Activated CD8-positive, alpha-beta T cell treated with anti-CD3 and anti-CD28 coated beads for 36 hours (primary cell): ENCODE measurements at places on chromosomes 4 and X.

- peaks cover 39% of the 10 kb centered on the region for H3K4me1 ChIP-seq
- no peak for DNase-seq
- H3K36me3 ChIP-seq, result peaks cover 34% of the 10 kb centered on the region
- H3K27ac ChIP-seq, result no peak overlapping the region
Measured at GRCh38 chr4:165288226-165288625, 39.2 kb upstream of the MSMO1 start.

GRCh38 chr4:121096191-121096590, 23.9 kb upstream of the NDNF start:
- no peak overlapping the region for H3K27ac ChIP-seq
- H3K27me3 ChIP-seq, result no peaks in the 10 kb centered on the region
- no peak for DNase-seq
- H3K36me3 ChIP-seq, result no peaks in the 10 kb centered on the region

DNA sequence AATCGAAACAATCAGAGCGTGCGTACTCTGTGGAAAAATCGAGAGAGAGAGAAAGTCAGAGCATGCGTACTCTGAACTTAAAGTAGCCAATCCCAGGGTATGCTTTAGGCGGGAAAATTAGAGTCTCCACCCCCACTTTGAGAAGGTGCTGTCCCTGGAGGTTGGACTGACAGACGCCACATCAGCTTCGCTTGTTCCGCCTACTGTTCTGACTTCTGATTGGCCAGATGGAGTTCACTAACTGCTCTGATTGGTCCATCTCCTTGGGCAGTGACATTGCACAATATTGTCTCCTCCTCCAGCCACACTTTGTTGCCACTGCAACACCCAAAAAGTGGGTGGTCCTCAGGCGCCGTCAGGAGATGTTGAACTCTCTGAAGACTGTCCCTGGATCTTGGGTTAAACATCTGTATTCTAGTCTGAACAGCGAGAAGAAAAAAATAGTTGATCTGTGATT, at the start of gene SSX5:
TSS of gene SSX5 (minus strand) at position 51 of the 457 bp plus-strand sequence. CDS start 1,437 bp downstream, outside the sequence.
- H3K4me3 ChIP-seq, result no peak within 1 kb of the TSS
- no peak within 1 kb of the TSS for H3K27ac ChIP-seq
- H3K27me3 ChIP-seq, result no peaks in the 10 kb centered on the region
- no peaks in the 10 kb centered on the region for H3K4me1 ChIP-seq
- DNase-seq, result no peak

GRCh38 chr4:123597586-123597985, 201.0 kb downstream of the SPRY1 start:
- peaks cover 44% of the 10 kb centered on the region for H3K4me1 ChIP-seq
- H3K27ac ChIP-seq, result no peak overlapping the region
- H3K4me3 ChIP-seq, result no peak overlapping the region
- H3K36me3 ChIP-seq, result peaks cover 2% of the 10 kb centered on the region

GRCh38 chr4:16236402-16237023, 10.2 kb upstream of the TAPT1 start:
- no peak overlapping the region for H3K4me3 ChIP-seq
- no peaks in the 10 kb centered on the region for H3K36me3 ChIP-seq
- peaks cover 10% of the 10 kb centered on the region for H3K4me1 ChIP-seq
- no peaks in the 10 kb centered on the region for H3K27me3 ChIP-seq
- DNase-seq, result no peak

- no peaks in the 10 kb centered on the region for H3K36me3 ChIP-seq
- H3K27ac ChIP-seq, result no peak overlapping the region
- no peak overlapping the region for H3K4me3 ChIP-seq
- peaks cover 8% of the 10 kb centered on the region for H3K4me1 ChIP-seq
Measured at GRCh38 chr4:101621120-101621519, 169.4 kb upstream of the BANK1 start.

DNA sequence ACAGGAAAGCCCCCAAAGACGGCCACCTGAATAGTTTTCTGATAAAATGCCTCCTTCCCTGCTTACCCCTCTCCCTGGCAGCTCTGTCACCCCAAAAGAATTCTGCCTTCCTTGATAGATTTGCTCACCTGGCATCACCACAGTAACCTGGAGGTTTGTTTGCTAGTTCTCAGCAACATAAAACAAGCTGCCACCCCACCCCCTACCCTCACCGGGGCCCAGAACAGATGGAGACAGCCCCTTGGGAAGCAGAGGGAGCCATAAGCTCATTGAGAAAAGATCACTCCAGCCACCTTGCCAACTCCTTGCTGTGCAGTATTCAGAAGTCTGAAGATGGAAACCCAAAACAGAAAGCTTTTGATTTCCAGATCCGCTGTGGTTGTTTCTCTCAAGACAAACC, 108.6 kb downstream of the DHX15 start:
- H3K36me3 ChIP-seq, result no peaks in the 10 kb centered on the region
- H3K27me3 ChIP-seq, result peaks cover 41% of the 10 kb centered on the region
- H3K4me1 ChIP-seq, result peaks cover 11% of the 10 kb centered on the region
- no peak overlapping the region for H3K4me3 ChIP-seq

GRCh38 chr4:92969650-92970379, 666.0 kb downstream of the GRID2 start:
- DNase-seq, result no peak
- H3K27me3 ChIP-seq, result no peaks in the 10 kb centered on the region
- H3K4me1 ChIP-seq, result no peaks in the 10 kb centered on the region
- no peak overlapping the region for H3K27ac ChIP-seq

GRCh38 chr4:157992948-157993839, 179.6 kb downstream of the GASK1B start:
- H3K27me3 ChIP-seq, result peaks cover 1% of the 10 kb centered on the region
- H3K4me1 ChIP-seq, result peaks cover 3% of the 10 kb centered on the region
- DNase-seq, result no peak
- H3K4me3 ChIP-seq, result no peak overlapping the region
- H3K36me3 ChIP-seq, result no peaks in the 10 kb centered on the region

DNA sequence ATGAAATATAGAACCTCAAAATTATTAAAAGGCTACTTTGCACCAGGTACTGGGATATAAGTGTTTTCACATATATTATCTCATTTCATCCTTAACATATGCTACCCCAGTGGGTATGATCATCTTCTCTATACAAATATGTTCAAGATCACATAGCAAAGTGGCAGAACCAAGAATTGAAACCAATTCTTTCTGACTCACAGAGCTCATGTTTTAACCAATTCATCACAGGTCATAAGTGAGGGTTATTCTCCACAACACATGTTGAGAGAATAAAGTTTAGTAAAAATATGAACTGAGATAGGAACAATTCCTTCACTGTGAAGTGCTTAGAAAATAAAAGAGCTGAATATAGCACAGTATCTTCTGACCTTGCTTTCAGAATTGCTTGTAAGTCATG, 442.9 kb upstream of the RASGEF1B start:
- H3K4me3 ChIP-seq, result no peak overlapping the region
- H3K36me3 ChIP-seq, result no peaks in the 10 kb centered on the region
- peaks cover 13% of the 10 kb centered on the region for H3K27me3 ChIP-seq
- DNase-seq, result no peak
- H3K27ac ChIP-seq, result no peak overlapping the region

DNA sequence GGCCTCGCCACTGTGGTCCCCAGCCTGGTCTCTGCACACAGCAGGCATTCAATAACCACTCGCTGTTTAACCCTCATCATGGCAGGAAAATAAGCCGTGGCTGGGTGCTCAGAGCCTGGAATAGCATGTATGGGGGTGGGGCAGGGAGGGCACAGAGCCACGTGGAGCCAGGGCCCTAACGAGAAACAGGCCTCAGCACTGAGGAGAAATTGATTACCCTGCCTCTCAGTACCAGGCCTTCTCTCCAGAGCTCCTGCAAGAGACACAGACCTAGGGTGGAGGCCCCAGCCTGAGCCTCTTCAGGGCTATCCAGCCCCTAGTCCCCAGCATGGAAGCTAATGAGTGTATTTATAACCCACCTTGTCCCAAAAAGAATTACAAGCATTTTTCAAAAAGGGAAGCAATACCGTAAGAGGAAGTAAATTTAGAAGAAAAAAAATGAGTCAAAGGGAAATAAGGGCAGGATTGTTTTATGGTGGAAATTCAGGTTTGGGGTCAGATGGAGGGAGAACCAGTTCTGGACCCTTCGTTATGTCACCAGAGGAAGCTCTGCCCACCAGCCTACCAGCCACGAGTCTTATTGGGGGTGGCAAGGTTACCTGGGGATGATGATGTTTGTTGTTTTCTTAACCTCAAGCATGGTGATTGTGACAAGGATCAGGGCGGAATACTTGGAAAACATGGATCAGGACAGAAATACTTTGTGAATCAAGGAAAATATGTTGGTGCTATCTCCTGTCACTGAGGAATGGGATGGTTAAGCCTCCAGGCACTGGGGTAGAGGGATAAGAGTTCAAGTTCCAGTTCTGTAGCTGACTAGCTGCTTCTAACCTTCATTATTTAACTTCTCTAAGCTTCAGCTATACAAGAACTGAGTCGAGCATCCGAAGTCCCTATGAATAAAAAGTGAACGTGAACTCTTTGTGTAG, 101.9 kb upstream of the RBPJ start:
- H3K4me3 ChIP-seq, result no peak overlapping the region
- H3K27me3 ChIP-seq, result peaks cover under 1% of the 10 kb centered on the region
- H3K27ac ChIP-seq, result no peak overlapping the region
